ENCODE measurements at places on chromosomes 12 and 14.

DNA sequence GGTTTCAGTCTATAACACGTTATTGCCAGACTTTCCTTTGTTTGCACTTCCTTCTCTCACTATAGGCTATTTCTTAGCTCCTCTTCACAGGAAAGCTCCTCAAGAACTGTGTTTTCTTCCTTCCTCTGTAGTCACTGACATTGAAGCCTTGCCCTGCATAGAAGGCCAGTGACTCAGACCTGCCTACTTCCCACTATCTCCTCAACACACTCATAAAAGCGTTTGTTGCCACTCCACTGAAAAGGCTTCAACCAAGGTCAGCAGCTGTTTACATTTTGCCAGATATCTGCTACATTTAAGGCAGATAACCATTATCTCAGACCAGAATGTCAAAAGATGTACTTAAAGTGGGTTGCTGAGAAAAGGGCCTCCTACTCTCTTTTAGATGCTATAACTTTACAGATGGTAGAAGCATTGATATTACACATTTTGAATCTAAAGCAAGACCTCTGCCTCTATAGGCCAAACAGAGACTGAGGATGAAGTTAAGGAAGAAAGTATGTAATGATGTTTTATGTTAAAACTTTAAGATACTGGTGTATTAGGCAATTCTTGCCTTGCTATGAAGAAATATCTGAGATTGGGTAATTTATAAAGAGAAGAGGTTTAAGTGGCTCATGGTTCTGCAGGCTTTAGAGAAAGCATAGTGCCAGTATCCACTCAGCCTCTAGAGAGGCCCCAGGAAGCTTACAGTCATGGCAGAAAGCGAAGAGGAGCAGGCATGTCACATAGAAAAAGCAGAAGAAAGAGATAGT, 233.3 kb upstream of the FLRT2 start:
- DNase-seq, result no peak

DNA sequence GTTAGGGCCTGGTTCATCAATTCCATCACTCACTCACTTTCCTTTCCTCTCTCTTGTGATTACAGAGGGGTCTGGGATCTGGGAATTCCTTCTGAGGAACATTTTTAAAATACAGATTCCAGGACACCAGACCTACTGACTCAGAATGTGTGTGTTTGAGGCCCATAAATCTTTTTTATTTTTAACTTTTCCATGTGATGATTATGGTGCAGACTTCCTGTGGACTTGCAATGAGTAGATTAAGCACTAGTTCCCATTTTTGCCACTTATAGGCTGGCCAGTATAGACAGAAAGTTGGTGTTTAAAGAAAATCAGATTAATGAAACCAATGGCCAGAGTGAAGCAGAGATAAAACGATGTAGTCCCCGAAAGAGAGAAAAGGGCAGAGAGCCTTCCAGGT, 28.1 kb downstream of the SLC41A2 start:
- no peak for DNase-seq

DNA sequence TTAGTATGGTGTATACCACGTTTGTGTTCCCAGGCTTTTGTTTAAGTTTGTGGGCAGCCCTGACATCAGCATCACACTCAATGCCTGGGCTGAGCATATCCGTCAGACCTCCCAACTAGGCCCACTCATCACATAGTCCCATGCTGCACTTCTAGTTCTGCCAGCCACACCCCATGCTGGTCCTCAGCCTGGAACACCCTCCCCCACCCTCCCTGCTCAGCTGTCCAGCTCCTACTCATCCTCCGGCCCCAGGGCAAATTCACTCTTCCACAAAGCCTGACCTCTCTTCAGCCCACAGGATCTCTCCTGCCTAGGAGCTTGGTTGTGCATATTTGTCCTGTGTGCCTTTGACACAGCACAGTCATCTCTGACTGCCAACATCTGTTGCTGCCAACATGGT, 3.9 kb upstream of the ENDOU start:
- DNase-seq, result no peak

- DNase-seq, result no peak
Observed at GRCh38 chr12:88313554-88313953, 171.4 kb downstream of the TMTC3 start.

GRCh38 chr14:51293149-51293911, 53.3 kb downstream of the TMX1 start:
- DNase-seq, result no peak

All from stimulated activated naive CD8-positive, alpha-beta T cell treated with anti-CD3 and anti-CD28 coated beads, Interleukin-15, amount 100 ng/mL, for 72 hours (primary cell).